ENCODE measurements at places on chromosomes 5 and 9.

DNA sequence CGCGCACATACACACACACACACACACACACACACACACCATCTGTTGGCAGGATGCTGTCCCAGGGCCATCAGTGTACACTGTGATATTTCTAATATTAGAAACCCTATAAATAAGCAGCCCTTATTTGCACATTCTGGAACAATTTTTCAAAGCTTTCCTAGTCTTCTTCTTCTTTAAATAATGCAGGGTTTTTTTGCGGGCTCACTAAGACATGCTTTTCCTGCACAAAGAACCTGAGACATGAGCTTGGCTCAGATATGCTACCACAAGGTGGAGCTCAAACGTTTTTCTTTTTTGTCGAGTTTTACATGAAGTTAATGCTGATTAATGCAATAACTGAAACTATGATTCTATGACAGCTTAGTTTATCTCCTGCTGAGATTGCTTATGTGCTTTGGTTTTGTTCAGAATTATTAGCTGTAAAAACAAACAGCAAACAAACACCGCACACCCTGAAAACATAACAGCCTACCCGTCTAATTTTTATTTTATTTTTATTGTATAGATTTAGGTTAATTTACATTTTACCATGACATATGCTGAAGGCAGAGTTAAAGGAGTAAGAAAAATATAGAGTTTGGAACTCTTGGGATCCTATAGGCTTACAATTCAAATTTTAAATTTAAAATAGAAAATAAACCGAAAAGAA, 95.8 kb downstream of the ALDH1A1 start:
- no peak for DNase-seq

GRCh38 chr5:8606231-8606630, 737.3 kb downstream of the MTRR start:
- DNase-seq: no peak

- DNase-seq: no peak
Observed at GRCh38 chr5:1526681-1527131, 2.9 kb upstream of the LPCAT1 start.

DNA sequence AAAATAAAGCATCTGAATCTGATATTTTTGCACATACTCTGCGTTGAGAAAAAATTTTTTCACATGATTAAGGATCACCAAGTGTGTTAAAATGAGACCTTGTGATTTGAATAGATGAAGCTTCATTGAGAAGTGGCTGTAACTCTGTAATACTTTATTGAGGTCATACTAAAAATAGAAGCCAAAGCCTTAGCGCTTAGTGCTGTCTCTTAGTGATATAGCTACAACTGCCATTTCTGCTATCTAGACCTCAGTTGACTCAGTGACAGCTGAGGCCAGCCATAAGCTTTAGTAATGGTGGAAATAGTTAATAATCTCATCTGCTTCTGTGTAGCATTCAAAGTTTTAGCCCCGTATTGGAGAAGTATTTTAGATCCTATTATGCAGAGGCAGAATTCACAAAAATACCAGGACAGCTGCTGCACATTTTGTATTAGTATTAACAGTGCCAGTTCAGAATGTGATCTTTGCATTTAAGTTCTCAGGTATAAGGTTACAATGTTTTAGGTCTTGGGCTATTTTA, 107.4 kb upstream of the SGCD start:
- no peak for DNase-seq

DNA sequence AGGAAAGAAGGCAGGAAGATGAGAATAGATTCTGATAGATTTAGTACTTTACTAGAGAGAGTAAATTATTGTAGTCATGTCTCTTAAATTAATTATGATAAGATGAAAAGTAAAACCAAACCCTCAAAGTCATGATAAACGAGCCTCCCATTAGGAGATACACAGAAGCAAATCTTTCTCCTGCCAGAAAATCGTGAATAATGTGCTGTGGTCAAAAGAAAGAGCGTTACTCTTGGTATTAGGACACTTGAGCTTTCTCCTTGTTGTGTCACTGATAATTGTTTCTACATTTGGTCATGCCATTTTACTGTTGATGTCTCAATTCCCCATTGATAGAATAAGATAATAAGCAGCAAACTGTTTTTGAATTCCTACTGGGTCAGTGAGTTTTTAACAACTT, 562.8 kb upstream of the TLE4 start:
- no peak for DNase-seq

DNA sequence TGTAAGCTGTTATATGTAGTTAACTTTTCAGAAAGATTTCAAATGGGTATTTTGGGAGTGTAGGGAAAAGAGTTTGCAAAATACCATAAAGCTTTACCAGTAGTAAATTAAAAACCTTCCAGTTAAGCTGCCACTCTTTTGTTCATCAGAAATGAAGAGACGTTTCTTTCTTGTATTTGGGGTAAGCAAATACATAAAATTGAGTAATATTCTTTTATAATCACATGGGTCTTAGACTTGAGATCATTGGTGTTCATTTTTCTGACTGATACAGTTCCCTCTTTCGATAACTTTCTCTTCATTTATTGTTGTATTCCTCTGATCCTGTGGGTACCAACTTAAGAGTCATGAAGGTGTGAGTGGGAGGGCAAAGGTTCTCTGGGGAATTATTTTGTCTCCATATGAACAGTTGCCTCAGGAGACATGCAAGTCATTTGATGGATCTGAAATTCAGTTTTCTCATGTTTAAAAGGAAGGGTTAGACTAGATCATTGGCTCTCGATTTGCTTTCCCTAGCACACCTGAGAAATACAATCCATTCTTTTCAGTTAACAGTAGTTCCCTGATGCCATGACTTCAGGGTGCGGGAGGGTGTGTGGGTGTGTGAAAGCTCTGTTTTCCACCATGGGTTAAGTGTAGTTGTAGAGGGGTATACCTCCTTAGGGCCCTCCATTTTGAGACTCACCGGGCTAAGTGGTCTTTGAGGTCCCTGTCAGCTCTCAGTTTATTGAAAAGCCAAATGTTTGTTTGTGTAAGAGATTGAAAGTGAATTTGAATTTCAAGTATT, 47.7 kb downstream of the CNTRL start:
- no peak for DNase-seq

GRCh38 chr5:180830253-180831138, 27.9 kb upstream of the MGAT1 start:
- peak; percentile 34 for DNase-seq

DNA sequence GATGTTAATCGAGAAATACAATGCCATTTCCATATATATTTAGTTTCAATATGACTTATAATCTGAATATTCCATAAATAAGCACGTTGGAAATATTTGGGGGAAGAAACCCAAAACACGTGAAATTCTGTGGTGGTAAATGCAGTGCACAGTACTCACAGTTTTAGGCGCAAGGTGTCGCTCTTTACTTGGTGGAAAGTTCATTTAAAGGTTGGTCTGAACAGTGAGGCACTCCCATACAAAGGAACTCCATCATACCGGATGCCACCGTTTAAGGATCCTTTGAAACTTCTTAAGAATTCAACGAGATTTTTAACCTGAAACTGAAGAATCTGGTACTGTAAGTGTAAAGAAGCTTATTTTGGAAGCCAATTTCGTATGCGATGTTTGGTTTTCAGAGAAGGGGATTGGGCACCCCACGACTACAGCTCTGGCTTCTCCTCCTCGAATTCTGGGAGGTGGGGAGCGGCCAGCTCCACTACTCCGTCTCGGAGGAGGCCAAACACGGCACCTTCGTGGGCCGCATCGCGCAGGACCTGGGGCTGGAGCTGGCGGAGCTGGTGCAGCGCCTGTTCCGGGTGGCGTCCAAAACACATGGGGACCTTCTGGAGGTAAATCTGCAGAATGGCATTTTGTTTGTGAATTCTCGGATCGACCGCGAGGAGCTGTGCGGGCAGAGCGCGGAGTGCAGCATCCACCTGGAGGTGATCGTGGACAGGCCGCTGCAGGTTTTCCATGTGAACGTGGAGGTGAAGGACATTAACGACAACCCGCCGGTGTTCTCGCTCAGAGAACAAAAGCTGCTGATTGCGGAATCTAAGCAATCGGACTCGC, at the start of gene PCDHA11:
Gene PCDHA11 (plus strand): TSS at position 237 of the 834 bp plus-strand sequence. CDS start 147 bp downstream, at position 384.
- no peak for DNase-seq

DNA sequence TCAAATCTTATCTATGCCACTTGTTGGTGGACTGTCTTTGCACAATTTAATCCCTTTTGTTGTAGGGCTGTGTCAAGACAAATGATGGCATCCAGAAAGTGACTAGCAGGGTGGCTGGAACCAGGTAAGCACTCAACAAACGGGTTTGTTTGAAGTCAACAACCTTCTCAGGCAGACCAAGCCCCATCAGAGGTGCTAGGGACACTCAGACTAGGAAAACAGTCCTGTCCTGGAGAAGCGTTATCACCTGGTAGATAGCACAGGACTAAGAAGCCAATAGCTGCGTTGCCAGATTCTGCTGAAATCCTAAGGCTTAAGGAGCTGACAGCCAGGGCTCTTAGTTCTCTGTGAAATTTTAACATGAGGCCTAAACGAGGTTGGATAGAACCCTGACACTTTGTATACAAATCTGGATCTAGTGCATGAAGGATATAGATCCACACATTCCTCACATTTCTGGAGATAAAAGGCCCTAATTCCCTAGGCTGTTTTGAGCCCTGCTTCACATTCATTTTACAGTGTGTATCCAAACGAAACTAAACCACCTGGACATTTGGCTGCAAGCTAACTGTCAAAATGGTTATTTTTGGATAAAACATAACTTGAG, 179.8 kb downstream of the DCP2 start:
- no peak for DNase-seq

- no peak for DNase-seq
Observed at GRCh38 chr5:106833517-106833916, 837.2 kb downstream of the EFNA5 start.

GRCh38 chr5:94010814-94011213, 269.4 kb upstream of the POU5F2 start:
- DNase-seq: no peak

GRCh38 chr9:130193531-130194377, 21.6 kb downstream of the NCS1 start:
- no peak for DNase-seq

- DNase-seq: no peak
Observed at GRCh38 chr5:73654819-73655318, 28.9 kb downstream of the ARHGEF28 start.

DNA sequence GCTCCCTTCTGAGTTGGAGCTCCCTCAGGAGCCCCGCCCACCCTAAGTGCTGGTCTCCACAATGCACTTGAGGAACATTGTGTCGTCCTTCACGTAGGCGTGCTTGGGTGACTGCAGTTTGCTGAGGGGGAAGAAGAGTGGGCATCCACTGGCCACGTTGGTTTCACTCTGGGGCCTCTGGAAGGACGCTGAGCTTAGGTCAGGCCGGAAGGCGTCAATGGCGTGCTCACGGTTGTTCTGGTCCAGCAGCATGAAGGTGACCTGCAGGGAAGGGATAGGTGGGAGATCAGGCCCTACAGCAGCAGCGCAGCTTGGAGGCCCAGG, 21.7 kb downstream of the TRAF1 start:
- DNase-seq: no peak

- peak; percentile 81 for DNase-seq
Observed at GRCh38 chr9:129884220-129885017, 49.2 kb downstream of the USP20 start.

GRCh38 chr9:91062281-91062680, 260.7 kb downstream of the SYK start:
- no peak for DNase-seq

DNA sequence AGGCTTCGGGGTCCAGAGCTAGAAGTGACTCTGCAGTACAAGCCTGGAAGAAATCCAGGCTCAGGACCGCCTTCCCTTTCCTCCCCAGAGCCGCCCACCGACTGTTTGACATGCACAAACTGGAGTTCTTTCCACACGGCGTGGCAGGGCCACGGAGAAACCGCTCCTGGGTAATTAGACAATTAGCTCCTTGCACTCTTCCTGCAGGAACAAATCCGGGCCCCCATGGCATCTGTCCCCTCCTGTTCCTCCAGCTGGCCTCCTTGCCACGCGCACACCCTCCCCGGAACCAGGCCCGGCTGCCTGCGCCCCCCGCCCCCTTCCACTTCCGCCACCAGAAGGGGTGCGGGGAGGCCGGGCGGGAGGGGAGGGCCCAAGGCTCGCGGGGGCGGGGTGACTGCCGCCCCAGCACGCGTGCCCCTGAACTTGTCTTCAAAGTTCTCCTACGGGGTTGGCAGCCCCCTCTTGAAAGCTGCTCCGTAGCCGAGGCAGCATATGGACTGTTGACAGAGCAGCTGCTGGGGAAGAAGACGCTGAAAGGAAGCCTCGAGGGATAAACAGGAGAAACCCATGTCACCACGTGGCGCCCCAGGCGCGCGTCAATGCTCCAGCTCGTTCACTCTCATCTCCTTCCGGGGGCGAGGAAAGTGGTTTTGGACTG, 74.3 kb downstream of the SEC61B start:
- DNase-seq: no peak

DNA sequence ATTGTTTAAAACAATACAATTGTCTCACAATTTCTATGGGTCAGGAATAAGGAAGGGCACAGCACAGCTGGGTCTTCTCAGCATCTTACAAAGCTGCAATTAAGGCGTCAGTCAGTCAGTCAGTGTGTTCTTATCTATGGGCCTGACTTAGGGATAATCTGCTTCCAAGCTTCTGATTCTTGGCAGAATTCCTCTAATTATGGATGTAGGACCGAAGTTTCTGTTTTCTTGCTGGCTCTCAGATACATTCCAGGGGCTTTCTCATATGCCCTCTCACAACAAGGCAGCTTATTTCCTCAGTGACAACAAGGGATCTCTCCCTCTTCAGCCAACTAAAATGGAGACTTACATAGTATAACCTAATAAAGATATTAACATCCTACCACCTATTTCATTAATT, 1925.3 kb upstream of the ACO1 start:
- no peak for DNase-seq

DNA sequence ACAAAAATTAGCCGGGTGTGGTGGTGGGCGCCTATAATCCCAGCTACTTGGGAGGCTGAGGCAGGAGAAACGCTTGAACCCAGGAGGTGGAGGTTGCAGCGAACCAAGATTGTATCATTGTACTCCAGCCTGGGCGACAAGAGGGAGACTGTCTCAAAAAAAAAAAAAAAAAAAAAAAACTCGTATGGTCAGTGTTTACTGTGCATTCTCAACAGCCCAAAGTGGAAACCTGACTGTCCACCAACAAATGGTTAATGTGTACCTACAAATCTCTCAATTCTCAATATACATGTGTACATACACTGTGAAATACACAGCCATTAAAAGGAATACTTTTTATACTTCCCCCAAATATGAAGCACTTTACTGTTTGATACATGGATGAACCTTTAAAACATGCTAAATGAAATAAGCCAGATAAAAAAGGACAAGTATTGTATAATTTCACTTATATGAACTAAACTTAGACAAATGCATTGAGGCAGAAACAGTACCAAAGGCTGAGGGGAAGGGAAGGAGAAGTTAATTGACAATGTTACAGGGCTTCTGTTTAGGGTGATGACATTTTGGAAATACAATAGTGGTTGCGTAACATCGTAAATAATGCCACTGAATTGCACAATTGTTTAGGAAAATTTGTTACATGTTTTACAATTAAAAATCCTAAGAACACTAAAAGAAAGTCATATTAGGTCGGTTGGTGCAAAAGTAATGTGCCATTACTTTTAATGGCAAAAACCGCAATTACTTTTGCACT, 16.5 kb downstream of the DNAJA1 start:
- DNase-seq: no peak

GRCh38 chr9:100689635-100690034, 111.8 kb downstream of the CAVIN4 start:
- no peak for DNase-seq

GRCh38 chr5:180093651-180094382, 22.3 kb upstream of the RNF130 start:
- DNase-seq: no peak
